Muscle of leg (tissue), 16 donors: ENCODE measurements at places on chromosomes 13 and 19.

DNA sequence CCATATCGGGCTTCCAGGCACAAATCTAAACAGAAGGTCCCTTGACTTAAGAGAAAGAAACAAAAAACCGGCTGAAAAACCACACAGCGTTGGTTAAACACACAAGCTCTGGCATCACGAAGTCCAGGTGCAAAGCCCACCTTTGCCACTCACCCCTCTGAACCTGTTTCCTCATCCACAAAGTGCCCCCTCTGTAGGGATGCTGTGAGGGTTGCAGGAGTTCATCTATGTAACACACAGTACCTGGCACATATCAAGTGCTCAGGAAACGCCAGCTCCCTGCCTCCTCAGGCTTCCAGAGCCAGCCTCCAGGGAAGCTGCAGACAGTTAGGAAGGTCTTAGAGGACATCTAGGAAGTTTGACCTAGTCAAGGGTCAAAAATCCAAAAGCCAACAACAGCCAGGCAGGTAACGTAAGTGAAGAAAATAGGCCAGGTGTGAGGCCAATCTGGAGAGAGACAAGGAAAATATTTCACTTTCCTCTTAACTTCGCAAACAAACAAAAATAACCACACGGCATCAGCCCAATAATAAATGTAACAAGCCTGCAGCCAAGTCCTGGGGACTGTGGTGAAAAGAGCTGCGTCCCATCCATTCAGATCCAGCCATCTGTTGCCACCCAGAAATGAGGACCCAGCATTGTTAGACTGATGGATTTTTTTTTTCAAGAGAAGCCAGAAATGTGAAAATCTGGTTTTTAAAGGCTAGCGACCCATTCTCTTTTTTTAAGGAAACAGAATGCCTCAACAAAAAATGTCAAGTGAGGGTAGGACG is 10.0 kb downstream of the KDELR1 start:
- DNase-seq, result no peak

DNA sequence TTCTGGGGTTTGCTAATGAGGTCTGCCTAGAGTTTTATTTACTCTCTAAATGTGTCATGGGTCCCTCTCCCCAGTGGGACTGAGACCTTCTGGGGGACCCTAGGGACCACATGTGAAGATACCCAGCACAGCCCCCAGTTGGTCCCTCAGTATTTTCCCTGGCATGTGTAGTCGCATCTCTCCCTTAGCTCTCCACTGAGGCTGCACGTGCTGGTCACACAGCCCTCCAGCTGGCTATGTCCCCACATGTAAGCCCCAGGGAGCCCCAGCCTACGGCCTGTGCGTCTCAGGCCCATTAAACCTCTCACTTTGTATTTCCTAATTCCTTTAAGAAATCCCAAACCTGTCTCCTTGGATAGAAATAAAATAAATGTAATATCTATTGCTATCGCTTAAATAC is 189.6 kb upstream of the TSHZ3 start:
- no peak for DNase-seq

GRCh38 chr13:83831796-83832195 is 50.5 kb downstream of the SLITRK1 start:
- DNase-seq, result no peak

DNA sequence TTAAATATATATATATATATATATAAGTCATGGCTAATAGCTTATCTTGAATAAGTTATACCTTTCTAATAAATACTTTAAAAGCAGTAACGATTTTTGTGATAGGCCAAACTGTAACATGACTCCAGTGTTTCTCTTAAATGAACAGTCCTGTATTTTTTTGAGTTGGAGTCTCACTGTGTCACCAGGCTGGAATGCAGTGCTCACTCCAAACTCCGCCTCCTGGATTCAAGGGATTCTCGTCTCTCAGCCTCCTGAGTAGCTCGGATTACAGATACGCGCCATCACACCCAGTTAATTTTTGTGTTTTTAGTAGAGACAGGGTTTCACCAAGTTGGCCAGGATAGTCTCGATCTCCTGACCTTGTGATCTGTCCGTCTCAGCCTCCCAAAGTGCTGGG is 814.2 kb upstream of the SLITRK5 start:
- DNase-seq, result peak; percentile 21

GRCh38 chr13:93857126-93857525 is 622.4 kb downstream of the DCT start:
- DNase-seq, result no peak

DNA sequence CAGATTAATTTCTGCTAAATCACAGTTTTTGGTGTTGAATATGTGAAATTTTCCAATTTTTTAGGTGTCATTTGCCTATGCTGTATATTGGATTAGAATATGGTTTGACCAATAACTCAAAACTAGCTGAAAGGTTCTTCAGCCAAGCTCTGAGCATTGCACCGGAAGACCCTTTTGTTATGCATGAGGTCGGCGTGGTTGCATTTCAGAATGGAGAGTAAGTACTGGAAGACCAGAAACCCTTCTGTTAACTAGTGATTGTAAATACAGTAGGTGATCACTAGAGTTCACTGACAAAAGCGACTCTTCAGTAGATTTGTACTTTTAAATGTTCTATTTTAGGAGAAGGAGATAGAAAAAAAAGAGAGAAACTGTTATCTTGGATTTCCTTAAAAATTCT is 22.3 kb downstream of the CDC16 start:
- no peak for DNase-seq

GRCh38 chr19:31761281-31761913 is 412.2 kb upstream of the TSHZ3 start:
- no peak for DNase-seq
